ENCODE measurements at places on chromosomes 16 and 17.

DNA sequence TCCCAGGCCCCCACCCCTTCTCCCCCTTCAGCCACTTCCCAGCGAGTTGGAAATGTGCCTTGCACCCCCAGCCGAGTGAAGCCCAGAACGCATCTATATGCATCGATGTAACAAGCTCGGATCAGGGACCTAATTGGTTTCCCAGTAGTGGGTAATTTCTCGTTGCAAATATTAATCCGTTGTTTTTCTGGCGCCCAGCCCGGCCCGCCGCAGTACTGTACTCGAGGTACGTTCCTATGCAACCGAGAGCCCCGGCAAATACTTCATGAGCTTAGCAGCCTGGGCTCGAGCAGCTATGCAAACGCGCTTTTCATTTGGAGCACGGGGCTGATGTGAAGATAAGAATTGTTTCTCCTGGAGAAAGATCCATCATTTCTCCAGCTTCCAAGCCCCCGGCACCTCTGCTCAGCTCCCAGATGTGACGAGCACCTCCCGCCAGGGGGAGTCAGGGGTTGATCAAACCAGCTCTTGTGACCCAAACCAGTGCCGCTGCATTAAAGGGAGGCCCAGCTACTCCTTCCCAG is 229.8 kb downstream of the KATNIP start:
- DNase-seq = no peak

DNA sequence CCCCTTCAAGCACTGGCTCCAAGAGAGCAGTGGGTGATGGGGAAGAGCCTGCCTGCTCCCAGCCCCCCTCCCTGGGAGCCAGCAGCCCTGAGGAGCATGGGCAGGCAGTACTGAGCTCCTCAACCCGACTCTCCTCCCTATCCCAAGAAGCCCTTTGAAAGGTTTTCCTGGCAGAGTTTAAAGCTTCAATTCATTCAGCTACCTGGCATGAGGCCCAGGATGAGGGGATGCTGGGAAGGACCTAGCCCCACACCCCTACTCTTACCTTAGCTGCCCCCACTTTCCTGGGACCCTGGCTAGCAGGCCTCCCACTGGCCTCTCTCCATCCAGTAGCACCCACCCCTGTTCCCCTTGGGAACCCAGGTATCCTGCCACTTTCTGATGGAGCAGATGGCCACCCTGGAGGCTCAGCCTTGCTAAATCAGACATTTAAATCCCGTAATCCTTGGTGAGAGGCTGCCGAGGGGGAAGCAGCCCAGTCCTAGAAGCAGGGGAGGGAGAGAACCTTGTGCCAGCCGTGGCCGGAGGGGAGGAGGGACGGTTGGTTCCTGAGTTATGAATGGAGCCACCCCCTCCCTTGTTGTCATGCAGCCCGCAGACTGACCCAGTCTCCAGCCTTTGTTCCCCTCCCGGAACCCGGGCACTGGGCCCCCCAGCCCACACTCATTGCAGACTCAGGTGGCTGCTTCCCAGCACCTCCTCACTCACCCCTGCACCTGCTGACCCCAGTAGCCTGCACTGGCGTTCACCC is 17.1 kb downstream of the ATP1B2 start:
- DNase-seq = no peak

DNA sequence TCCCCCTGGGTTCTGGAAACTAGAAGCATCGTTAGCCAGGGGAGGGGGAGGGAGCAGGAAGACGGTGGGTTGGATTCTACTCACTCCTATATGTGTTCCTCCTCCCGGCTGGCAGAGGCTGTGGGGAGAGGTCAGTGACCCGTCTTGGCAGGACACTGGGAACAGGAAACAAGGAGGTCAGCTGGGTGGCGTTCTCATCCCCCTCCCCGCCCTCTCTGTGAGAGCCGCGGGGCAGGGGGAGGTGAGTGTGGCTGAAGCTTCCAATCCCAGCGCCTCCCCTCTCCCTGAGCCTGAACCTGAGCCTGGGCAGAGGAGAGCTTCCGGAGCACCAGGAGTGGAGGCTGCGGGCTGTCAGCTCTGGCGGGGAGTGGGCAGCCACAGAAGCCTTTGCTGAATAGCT is 12.5 kb downstream of the GPRC5C start:
- DNase-seq = no peak

DNA sequence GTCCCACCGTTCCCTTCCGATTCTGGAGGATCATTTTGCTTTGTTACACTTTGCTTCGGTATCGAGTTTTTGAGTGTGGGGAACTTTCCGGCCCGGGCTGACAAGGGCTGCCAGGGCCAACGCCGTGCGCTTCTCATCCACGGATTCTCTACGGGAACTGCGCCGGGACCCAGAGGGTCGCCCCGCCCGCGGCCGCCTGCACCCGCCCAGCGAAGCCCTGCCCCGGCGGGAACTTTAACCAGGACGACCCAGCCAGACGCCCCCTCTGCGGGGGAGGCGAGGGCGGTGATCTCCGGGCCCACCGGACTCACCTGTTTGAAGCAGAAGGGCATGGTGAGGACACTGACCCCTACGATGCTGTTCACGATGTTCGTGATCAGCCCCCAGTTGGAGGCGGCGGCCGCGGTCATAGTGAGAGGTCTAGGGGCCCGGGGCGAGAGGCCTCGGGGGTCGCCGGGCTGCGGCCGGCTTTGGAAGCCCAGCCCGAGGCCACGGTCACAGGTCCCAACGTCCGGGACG is 536 bp downstream of the SLC38A10 start:
- no peak for DNase-seq

DNA sequence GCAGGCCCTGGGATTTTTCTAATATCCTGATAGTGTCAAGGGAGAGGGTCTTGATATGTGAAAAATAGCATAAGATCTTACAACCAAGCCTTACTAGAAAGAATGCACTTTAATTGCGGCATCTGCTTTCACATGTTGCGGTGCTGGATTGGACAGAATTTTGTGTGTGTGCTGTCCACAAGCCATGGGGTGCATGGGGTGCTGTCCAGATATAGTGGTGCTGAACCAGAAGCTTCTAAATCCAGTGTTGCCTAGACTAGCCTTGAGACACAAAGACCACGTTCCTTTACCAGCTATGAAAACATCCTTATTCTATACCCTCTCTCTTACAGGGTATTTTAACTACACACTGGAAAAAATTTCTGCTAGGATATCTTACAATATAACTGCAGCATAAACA is 244.0 kb downstream of the TMEM114 start:
- DNase-seq = no peak

DNA sequence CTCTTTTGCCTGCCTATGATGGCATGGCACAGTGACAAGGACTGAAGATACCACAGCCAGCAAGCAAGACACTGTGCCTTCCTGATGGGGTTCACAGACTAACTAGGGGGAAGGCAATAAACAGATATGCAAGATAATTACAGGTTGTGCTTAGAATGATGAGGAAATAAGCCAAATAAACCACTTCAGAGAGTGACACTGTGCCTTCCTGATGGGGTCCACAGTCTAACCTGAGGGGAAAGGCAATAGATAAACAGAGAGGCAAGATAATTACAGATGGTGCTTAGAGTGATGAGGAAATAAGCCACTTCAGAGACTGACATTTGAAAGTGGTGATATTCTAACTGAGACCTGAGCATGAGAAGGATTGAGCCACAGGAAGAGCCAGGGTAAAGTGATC is 84.2 kb downstream of the HS3ST2 start:
- DNase-seq = no peak
